Astrocyte of the spinal cord (primary cell): ENCODE measurements at places on chromosomes 6 and 20.

DNA sequence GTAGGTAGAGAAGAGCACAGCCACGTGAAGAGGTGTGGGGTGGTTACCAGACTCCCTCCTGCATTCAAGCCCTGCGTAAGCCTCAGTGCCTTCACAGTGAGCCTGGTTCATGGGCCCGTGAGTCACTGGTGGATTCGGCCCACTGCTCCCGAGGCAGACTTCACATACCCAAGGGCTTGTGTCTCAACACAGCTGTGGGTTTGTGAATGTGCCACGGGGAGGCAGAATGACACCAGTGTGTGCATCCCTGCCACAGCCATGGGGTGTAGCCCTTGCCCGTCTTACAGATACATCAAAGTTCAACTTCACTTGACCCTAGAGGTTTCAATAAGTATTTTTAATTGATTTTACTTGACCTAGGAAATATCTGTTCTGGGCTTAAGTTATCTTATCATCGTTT, 108.5 kb downstream of the MAP3K4 start:
- no peak for DNase-seq

DNA sequence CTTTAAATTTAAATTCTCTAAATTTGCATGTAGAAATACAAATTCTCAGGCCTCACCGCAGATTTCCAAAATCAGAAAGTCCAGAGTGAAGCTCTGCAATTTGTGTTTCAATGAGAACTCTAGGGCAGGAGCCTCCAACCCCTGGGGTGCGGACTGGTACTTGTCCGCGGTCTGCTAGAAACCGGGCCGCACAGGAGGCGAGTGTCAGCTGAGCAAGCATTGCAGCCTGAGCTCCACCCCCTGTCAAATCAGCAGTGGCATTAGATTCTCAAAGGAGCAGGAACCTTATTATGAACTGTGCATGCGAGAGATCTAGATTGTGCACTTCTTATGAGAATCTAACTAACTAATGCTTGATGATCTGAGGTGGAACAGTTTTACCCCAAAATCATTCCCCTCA, 203.0 kb upstream of the PCSK2 start:
- DNase-seq = no peak

DNA sequence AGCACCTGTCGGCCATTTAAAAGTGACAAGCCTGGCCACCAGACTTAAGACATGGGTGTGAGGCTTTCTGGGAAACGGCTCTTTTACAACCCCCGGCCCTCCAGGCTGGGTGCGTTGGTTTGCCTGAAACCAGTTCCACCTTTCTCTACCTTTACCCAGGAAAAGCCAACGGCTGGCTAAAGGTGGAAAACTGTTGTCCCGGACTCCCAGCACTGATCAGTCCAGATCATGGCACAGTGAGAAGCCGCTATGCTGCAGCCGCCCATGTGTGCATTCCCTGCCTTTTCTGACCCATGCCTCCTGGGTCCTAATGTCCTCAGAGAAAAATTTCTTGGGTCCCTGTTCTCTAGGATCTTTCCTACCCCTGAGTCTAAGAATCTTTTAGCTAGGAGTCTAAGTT, 655.7 kb upstream of the HS3ST5 start:
- no peak for DNase-seq

DNA sequence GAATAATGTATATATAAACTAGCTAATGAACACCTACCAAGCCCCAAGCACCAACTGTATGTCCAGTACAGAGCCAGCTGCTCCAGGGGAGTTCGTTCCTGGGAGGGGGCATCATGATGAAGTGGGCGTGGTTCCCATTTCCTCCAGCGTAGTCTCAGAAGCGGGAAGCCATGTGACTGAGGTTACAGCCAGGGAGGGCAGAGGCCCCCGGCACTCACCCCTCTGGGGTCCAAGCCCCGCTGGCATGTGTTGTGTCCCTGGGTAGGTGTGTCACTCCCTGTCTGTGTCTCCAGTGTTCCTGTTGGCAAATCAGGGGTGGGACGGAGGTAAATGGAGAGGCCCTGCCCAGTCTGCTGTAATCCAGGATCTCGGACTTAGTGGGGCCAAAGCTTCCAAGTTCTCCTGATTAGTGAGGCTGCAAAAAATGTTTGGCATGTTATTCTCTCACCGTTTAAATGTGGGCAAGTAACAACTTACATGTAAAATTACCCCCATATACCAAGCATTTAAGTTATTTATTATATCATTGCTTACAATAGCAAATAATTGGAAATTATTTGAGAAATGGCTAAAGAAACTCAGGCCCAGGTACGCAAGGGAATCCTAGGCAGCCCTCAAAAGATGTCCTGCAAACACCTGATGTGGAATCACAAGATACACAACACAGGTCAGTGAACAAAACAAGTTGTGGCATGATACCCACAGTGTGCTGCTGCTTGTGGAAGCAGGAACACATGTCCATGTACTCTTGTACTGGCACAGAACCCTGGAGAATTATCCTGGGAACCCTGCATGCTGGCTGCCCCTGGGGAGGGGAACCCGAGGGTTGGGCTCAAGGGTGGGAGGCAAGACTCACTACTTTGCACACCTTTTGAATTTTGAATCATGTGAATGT, 22.2 kb downstream of the FAM110A start:
- no peak for DNase-seq

- DNase-seq = no peak
Measured at GRCh38 chr6:35203680-35204079, 10.1 kb upstream of the SCUBE3 start.

DNA sequence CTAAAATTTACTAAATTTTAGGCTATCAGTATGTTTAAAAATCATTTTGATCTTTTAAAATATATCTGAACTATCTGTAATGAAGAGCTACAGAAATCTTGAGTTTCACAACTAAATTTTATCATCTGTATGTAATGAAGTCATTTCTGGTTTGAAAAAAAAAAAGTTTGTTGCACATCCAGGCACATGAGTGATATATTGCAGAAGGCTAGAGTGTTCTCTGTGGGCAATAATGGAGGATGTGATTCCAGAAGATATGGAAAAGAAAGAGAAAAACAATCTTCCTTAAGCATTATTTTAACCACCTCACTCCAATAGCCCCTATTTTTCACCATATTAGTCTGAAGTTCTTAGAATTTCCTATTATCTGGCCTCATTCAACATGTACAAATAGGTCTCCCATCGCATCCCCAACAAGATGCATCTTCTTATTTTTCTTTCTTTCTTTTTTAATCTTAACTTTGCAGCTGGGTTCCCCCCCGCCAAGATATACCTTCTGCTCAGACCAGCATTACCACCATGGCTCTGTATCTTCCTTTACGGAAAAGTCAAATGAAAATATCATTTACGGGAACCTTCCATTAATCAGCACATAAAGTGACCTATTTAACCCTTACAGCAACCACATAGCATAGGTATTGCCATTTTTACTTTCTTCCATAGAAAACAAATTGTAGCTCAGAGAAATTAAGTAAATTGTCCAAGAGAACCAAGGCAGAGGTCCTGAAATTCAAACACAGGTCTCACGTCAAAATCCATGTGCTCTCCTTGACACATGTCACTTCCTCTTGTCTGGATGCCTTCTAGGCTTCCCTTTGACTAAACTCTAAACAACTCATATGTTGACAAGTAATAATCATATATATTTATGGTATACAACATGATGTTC, 116.9 kb downstream of the KIF13A start:
- DNase-seq = no peak

DNA sequence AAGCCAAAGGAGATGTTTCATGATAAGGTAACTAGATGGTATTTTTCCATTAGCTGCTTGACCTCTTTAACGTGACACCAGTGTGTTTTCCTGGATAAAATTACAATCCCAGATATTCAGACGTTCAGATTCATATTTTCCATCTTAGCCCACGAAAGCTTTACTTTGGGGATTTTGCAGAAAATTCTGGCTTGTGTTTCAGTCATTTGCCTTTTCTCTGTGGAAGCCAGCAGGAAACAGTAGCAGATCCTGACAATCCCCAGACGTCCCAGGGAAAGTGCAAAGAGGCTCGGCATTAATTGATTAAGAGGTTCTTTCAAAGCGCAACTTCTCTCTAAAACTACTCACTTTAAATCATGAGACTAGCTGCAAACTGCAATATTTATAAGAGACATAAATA, 243.6 kb downstream of the UST start:
- DNase-seq = no peak

- no peak for DNase-seq
Measured at GRCh38 chr20:819680-820322, 13.7 kb upstream of the FAM110A start.

- DNase-seq = no peak
Measured at GRCh38 chr6:7100753-7101081, 7.0 kb upstream of the RREB1 start.

DNA sequence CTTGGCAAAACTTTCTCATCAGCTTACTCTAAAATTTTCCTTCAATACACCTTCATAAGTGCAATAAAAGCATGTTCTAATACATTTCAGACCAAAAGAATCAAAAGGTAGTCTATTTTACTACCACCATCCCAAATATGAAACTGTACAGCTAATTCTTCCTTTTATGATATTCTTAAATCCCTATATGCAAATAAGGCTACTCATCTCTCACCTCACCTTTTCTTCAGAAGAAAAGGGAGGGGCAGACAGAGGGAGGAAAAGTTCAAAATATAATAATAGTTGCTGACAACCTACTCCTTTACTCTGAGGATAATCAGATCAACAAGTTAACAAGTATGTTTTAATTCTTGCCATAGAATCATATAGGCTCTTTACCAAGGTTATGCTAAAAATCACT, 7.4 kb downstream of the C6orf120 start:
- DNase-seq = no peak

- DNase-seq = no peak
Measured at GRCh38 chr6:44061375-44062104, 65.7 kb downstream of the MRPL14 start.

DNA sequence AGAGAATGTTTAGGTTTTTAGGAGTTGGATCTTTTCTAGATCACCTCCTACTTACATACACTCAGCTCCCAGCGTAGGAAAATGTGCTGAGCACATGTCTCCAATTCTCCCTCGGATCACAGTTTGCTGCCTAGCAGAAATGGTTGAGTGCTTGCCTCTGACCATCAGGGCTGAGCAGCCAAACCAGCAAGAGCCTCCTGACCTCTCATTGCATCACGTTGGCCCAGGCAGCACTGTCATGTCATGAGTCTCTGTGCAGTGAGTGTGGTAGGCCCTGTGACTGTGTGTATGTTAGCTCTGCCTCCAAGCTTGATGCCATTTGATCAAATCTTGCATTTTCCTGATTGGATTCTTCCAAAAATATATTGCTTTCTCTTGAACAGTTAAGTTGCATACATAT, 112.0 kb downstream of the LRRC1 start:
- no peak for DNase-seq
